ENCODE measurements at places on chromosomes 5 and 9. TPM values are rescaled to one million over a fixed set of nuclear protein-coding genes. Genes with fewer than 3 reads are reported as not detected.

- DNase-seq, result no peak
Measured at GRCh38 chr9:27888661-27889295, 315.5 kb upstream of the C9orf72 start.

DNA sequence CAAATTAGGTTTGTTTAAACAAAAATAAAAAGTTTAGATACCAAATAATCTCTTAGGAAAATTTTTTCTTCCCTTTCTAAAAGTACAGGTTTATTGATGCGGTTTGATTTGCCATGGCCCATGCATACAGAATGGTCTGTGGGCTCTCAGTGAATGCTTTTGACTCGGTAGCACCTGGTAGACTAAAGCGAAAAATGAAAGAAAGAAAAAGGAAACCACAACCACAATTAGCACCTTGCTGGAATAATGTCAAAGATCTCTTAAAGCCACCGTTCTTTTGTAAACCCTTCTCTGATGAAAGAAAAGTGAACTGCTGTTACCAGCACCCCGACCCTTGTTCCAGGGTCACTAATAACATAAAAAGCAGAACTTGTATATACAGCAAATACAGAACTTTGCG is 157.9 kb downstream of the NFIB start:
- no peak for DNase-seq

Gene SLC45A2
- 0.40 TPM for total RNA-seq

Gene CDKN2B
- total RNA-seq, result 0.79 TPM

DNA sequence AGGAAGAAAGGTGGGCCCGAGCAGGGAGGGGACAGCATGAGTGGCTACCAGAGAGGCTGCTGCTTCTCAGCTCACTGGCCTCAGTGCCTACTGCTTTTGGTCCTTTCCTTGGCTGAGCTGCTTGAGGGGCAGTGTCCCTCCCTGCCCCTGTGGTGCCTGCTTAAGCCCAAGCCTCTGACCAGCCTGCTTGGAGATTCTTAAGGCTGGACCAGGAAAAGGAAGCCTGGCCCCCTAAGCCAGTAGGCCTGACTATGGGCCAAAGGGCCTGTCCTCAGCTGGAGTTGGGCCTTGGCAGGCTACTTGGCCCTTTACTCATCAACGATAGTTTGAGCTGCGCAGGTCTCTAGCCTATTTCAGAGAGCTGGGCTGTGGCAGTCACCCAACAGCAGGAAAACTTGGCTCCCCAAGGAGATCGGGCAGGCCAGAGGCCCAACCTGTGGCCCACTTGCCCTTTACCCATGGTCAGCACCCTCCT is 24.9 kb downstream of the TCF7 start:
- no peak for DNase-seq

DNA sequence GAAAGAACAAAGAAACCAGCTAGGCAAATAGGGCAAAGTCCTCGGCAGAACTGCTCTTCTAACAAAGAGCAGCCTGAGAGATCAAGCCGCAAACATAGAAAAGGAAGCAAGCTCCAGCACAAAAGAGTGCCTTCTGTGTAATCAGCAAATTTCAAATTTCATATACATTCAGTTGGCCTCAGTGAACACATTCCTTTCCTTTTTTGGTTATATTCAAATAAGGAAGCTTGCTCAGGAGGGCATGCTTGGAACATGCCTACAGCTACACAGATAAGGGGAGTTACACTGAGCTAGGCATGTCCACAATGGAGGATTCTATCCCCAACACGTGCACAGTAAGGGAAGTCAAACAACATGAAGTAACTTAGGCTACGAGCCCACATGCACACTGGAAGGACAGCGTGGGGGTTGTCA is 23.4 kb downstream of the IL33 start:
- DNase-seq, result no peak

Gene F12
- total RNA-seq, result 1.9 TPM
